ENCODE measurements at places on chromosomes 16 and 17.

- no peak for DNase-seq
Observed at GRCh38 chr16:88469615-88470395, 16.7 kb downstream of the ZFPM1 start.

- DNase-seq = no peak
Observed at GRCh38 chr17:42846594-42847280, 2.4 kb downstream of the AOC2 start.

- DNase-seq = no peak
Observed at GRCh38 chr17:79484600-79485418, 126.0 kb downstream of the RBFOX3 start.

DNA sequence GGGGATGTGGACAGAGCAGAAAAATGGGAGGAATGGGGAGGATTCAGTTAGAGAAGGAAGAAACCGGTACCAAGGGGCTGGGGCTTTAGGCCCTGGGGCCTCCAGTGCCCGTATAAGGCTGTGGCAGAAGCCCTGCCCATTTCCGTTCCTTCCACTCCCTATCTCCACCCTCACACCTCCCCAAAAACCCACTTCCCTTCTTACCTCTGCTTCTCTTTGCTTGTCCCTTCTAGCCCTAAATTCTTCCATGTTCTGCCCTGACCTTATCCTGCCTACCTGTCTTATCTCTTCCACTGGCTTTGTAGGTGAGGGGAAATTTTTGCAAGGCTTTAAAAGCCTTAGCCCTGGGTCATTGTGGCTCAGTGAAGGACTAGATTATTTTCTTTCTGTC is 4.1 kb downstream of the RNF167 start:
- no peak for DNase-seq

GRCh38 chr16:15866451-15866850 is 9.6 kb upstream of the MYH11 start:
- DNase-seq = no peak

DNA sequence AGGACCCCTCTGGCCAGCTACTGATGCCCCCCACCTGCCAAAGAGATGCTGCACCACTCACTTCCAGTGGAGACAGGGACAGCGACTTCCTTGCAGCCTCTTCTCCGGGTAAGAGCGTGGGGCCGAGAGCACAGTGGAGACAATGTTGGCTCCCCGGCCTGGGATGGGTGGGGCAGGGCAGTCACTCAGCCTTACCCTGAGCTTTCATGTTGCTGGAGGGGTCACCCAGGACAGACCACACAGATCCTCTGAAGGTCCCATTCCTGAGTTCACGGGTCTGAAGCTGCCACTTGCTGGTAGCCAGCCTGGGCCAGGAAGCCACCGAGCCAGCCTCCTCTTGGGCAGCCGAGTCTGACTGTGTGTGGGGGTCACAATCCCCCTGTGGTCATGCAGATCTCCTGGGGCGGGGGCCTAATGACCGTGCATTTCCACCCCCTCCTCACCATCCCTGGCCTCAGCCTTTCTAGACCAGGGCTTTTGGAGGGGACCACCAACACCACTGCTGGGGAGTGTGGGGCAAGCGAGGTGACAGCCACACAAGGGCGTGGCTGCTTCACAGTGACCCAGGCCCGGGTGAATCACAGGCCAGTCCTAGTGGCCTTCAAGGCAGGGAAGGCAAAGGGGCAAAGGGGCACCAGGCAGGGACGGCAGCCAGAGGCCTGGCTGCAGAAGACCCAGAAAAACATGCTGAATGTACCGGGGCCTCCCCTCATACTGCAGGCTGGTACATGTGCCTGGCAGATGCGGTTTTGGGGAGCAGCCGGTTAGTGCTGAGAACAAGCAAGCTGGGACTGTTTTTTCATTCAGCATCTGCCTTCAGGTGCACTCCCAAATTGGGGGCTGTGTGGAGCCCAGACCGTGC is 10.4 kb downstream of the TAF1C start:
- DNase-seq = no peak

GRCh38 chr17:40063901-40064531 is 1.3 kb downstream of the THRA start:
- DNase-seq = no peak

GRCh38 chr16:66322174-66322573 is 44.3 kb upstream of the CDH5 start:
- DNase-seq = no peak

- no peak for DNase-seq
Observed at GRCh38 chr17:67476787-67477335, 99.8 kb downstream of the PITPNC1 start.

- no peak for DNase-seq
Observed at GRCh38 chr17:71460943-71461342, 659.9 kb upstream of the SOX9 start.

DNA sequence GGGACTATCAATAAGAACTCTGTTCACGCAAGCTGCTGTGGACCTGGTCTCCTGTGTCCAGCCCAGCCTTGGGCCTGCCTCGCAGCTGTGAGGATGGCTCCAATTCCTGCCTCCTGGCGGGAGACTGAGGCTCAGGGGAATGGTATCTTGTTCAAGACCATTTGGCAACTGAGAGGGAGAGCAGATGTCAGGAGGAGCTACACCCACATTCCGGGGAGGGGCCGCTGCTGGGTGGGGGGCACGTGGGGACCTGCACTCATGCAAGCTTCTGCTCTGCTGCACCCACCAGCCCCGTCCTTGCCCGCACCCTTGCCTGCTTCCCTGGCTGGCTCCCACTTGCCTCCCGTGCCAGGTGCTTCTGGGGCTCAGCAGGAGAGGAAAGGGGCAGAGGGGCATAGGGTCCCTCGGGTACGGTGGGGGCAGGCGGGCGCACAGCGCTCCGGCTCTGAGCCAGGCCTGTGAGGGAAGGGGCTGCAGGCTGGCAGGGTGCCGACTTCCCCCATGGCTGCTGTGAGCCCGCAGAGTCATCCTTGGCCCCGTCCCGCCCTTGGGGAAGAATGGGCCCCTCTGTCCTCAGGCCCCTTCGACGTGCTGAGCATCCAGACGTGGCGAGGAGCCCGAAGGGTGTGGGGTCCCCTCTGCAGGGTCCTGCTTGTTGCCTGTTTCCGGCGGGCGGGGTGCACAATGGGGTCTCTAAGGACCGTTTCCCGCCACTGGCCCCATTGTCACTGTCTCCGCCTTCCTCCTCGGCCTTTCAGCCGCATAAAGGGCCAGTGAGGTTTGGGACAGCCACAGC is 2.7 kb downstream of the METRN start:
- DNase-seq = no peak

DNA sequence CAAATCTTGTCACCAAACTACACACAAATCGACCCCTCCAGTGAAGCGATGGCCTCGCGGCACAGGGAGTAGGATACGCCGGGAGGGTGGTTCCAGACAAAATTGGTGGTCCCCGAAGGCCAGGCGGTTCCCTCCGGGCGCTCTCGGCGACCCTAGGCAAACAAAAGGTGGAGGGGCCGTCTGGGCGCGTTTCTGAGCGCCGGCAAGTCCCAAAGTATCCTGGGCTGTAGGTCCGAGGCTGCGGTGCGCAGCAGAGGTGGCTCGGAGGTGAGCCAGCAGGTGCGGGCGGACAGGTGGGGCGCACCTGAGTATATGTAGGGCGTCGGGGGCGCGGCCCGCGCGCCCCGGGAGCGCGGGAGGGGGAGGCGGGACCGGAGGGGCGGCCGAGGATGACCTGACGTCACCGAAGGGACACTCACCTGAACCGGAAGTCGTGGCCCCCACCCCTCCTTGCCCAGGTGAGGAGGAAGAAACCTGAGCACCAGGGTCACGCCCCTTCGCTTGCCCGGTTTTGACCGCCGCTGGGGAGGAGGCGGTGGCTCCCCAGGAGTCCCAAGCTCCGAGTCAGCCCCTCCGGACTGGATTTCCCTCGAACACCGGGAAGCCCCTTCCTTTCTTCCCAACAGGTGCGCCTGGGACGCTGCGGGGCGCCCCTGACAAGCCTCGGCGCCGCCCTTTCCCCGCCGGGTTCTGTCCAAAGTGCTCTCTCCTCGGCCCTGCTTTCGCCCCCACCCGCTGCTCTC is at the start of gene CLDN7:
TSS of gene CLDN7 (minus strand) at position 287 of the 743 bp plus-strand sequence. CDS start 435 bp downstream, outside the sequence.
- DNase-seq = peak; percentile 22

- no peak for DNase-seq
Observed at GRCh38 chr16:68752602-68753001, 15.5 kb downstream of the CDH1 start.

- no peak for DNase-seq
Observed at GRCh38 chr17:62675260-62675659, 47.8 kb downstream of the MRC2 start.

DNA sequence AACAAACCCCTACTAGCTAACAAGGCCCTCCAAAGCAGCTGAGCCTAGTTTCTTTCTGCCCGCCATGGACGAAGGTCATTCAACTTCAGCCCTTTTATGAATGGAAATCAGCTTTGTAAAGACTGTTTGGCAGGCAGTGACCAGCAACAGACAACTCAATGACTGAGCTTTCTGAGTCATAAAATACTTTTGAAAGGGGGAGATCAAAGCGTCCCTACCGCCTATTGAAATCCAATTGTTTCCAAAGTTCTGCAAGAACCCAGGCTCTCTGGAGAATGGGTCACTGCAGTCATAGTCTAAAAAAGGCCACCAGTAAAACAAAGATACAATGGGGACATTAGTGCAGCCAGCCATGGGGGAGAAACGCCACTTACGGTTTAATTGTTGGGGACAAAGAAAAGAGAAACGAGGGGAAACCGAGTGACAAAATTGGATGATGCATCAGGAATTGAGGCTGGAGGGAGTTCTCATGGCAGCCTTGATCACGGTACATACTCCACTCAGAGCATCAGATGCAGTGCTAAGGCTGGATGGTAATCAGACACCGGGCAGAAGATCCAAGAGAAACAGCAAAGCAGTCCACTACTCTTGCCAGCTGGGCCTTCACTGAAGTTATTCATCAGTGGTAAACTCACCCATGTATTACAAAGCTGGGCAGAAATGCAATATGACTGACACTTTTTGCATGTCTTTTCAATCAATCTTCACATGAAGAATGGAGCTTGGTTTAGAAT is 9.8 kb downstream of the ADAMTS18 start:
- no peak for DNase-seq

DNA sequence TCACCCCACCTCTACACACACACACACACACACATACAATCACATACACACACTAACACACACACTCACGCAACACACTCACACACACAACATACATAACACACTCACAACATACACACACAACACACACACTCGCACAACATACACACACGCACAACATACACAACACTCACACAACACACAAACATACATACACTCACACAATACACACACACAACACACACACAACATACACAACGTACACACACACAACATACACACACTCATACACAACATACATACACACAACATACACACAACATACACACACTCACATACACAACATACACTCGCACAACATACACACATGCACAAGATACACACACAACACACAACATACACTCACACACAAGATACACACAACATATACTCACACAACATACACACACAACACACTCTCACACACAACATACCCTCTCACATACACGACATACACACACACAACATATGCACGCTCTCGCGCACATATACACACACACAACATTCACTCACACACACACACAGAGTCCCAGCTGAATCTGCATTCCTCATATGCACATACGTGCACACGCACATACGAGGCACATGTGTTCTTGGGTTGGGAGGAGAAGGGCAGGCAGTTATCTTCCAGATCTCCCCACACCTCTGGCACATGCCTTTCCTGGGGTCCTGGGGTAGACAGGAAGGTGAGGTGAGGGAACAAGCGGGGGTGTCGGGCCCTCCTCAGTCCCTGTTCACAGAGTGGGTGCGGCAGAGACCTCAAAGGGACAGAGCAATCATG is 1.1 kb downstream of the ASGR2 start:
- no peak for DNase-seq

DNA sequence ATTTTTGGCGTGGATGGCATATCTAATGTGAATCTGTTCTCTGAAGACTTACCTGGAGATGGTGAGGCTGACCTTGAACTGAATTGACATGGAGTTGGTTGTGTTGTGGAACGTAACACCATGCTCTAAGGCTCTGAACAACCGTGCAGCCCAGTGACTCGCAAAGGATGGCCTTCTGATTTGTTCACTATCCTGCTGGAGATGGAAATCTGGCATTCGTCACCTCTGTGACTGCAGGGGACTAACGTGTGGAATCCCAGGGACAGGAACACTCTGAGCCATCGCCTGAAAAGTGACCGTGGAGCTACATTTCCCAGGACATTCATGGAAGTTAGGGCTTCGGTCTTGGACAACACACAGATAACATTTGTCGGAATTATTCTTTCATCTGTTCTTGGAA is 61.1 kb downstream of the BANP start:
- DNase-seq = no peak

DNA sequence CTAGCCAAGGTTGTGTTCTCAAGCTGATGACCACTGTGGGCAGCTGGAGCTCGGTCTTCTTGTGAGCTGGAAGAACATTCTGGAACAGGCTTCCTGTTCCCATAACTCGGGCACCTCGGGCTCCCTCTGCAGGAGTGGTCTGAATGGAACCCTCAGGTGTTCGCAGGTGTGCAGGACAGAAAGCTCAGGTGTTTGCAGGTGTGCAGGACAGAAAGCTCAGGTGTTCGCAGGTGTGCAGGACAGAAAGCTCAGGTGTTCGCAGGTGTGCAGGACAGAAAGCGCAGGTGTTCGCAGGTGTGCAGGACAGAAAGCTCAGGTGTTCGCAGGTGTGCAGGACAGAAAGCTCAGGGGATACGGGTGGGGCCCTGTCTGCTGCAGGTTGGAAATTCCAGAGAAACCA is 109.0 kb upstream of the CACNG5 start:
- no peak for DNase-seq

Measured in activated B cell treated with CpG ODN at 0.5 μM for 24 hours (primary cell).